ENCODE measurements at places on chromosomes 5 and 9.

GRCh38 chr9:7266911-7267595 lies 509.3 kb downstream of the KDM4C start:
- DNase-seq: peak; percentile 51

DNA sequence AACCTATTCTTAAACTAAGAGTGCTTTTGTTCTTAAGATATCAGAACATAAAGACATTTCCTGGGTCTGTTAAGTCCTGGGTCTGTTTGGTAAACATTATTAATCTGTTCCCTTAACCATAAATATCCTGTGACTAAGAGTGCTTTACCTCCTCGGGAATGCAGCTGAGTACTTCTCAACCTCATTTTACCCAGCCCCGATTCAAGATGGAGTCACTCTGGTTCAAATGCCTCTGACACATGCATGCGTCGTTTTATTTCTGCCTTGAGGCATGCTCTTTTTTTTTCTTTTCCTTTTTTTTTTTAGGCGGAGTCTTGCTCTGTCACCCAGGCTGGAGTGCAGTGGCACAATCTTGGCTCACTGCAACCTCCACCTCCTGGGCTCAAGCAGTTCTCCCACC lies 39.8 kb upstream of the FBXL17 start:
- DNase-seq: no peak

DNA sequence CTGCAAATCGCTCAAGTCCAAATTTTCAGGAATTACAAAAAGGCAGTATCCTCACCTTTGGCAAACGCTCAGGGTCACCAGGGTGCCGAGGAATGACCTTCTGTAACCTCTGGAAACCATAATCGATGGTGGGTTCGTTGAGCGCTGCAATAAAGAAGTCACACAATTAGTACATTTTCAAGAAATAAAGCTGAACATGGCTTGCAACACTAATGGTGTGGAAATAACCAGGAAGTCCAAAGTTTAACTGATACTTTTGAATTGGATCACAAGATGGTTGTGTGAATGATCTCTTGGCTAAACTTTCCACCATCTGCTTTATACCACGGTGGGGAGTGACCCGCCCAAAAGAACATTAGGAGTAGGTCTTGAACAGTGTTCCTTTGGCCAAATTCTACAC lies 368.7 kb downstream of the EBF1 start:
- no peak for DNase-seq

DNA sequence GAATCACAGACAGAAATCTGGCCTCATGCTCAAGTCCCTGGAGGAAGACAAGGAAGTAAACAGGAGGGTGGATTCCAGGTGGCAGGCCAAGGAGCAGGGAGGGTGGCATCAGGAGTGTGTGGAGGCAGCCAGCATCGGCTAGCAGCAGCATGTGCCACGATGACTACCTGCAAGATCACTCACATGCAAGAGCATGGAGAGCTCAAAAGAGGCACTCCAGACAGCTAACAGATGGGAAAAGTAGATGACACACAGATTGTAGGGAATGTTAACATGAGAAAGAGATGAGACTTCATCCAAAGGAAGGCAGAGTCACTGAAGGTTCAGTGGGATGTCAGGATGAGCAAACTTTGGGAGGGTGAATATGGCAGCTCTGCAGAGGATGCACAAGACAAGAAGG lies 104.3 kb downstream of the SEMA5A start:
- DNase-seq: no peak

DNA sequence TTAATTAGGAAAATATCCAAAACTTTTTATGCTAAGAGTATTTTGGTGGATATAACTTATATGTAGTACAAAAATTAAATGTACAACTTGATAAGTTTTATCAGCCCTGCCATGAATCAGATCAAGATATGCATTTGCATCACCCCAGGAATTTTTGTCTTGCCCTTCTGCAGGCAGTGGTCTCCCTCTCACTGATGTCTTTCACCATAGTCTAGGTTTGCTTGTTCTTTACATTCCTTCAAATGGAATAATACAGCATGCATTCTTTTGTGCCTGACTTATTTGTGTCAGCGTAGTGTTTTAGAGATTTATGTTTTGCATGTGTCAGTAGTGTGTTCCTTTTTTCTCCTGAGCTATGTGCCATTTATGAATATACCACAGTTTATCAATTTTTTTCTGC lies 36.4 kb downstream of the RNF180 start:
- no peak for DNase-seq

DNA sequence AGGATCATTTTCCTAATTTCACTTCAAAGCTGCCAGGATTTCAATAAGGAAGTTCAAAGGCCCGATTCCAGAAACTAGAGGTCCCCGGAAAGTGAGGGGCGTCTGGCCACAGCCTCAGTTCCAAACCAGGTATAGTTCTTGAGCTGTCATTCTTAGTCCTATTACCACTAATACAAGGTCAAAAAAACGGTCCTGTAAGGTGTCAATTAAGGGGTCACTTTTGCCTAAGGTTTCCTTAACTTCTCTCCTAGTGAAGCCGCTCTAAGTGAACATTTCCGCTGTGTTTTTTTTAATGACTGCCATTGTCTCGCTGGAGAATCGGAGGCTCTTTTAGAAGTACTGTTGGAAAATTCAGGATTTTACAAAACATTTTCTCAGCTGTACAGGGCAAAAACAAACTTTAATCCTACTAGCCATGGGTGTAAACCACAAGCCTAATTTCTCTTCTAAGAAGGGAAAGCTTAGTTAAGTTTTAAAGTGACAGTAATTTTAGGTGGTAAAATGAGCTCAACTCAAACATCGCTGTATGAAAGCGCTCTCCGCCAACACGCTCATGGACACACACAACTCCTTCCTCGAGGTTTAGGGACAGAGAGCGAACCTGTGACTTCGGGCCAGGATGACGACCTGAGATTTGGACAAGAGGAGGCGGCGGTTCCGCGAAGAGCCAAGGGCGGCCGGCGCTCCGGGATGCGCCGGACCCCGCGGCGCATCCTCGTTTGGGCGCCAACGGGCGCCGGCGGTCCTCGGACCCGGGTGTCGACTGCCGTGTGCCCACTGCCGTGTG lies 76.7 kb upstream of the IFNE start:
- no peak for DNase-seq

DNA sequence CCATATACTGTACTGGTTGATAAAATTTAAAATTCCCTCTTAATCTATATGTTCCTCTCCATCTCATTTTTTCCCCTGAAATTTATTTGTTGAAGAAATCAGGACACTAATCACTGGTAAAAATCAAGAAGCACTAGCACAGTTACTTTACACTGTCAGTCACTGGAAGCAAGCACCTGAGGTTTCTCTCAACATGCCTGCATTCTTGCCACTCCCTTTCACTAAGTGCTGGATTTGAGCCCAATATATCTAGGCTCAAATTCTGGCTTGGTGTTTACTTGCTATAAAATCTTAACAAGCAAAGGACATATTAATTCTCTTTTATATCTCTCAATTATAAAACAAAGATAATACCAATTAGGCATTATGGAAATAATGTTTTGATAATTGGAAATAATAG lies 58.6 kb downstream of the DIAPH1 start:
- peak; percentile 86 for DNase-seq

- DNase-seq: no peak
These were observed 48.3 kb upstream of the IRX4 start for GRCh38 chr5:1930880-1931603.

GRCh38 chr5:175501759-175502158 lies 23.4 kb downstream of the SFXN1 start:
- no peak for DNase-seq

DNA sequence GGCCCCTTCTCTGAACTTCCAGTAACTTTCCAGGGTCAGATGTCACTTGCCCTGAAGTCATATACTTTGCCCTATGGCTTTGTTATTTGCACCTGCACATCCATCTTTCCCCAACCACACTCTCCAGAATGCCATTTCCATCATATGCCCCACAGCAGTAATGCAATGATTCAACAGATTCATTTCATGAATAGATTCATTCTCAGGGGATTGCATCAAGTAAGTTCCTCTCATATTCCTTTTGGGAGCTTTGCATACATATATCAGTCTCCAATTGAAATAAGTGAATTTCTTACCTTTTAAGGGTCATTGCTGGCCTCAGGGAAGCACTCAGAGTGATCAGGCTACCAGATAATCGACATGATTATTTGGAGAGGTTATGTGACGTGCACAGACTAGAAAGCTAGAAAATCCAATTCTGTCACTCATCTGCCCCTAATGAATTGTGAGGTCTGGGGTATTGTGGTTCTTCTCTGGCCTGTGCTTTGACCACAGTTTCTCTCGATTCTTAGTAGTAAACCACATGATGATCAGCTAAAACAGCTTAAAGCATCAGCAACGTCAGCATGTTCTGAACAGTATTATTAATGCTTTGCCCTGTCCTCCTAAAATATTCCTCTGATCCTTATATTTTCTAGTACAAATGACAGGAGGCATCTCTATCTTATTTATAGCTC lies 179.9 kb downstream of the ATPSCKMT start:
- DNase-seq: peak; percentile 24

DNA sequence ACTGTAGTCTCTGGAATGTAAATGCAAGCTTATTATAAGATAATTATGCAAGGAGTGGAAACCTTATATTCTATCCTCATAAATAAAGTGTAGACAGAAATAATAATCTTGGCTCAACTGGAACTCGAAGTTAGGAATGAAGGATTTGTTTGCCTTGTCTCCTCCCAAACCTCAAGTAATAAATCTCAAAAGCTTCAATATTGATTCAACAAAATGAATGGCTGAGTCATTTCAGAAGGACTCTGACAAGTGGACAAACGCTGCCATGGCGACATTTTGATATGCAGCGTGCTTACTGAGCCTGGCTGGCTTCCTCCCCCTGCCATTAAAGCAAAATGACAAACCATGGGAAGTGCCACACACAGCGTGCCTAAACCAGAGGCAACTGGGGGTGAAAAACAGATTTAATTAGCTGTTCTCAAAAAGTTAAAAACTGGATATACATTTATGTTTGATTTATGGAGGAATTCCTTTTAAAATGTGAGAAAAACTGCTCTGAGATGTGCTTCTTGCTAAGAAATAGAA lies 10.5 kb upstream of the ADGRV1 start:
- no peak for DNase-seq

DNA sequence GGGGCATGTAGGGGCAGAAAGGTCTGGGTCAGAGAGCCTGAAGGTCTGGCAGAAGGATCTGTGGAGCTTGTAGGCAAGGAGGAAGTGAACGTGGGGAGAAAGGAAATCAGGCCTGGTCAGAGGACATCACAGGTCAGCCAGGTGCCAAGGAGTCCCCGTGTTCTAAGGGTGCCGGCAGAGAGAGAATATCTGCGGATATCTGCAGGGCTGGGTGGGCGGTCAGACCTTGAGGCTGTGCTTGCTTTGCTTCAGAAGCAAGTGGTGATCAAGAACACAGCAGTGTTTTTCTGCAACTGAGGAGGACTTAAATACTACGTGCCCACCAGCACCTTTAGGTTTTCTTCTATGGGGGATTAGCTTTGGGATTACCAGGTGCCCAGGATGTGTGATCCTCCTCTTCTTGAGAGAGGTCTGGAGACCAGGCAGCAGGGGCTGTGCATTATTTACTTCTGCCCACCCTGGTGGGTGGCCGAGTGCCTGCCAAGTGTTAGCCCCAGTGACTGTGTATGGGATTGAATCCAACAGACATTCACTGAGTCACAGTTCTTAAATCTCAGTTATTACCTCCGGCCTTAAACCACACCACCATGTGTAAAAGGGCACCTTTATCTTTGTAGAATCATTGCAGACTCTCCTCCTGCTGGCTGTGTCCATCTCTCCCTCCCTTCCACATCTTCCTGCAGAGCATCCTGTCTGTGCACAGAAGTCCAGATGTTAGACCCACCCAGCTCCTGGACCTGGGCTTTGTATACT lies 12.5 kb upstream of the SHB start:
- DNase-seq: no peak

DNA sequence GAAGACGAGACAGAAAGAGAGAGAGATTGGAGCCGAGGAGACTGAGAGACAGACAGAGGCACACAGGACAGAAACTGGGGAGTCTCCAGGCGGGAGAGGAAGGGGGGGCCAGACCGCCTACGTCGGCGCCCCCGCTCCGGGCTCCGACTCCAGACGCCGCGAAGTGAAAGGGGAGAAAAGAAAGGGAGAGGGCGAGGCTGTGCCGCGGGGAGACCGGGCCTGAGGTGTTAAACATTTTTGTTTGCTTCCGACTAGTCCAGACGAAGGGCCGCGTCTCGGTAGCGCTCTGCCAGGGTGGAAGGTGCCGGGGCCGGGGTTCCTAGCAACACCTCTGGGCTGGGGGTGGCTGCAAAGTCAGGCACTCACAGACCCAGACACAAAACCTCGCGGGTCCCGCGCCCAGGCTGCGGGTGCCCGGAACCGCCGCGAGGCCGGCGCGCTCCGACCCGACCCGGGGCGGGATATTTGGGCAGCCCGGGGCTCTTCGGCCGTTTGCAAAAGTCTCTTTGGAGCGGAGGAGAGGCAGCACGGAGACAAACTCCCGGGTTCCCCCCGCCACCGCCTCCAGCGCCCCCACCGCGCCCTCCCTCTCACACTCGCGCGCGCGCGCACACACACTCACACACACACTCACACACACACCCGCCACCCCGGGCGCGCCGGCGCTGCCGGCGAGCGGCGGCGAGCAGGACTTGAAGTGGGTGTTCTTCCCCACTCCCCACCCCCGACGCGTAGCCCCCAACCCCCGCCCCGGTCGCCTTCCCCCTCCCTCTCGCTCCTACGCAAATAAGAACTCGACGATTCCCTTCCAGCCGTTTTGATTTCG lies 626 bp upstream of the FST start:
- DNase-seq: peak; percentile 69

GRCh38 chr5:147557876-147558745 lies 48.2 kb upstream of the DPYSL3 start:
- DNase-seq: no peak

- DNase-seq: no peak
These were observed 217.4 kb upstream of the FBXL7 start for GRCh38 chr5:15282611-15283010.

DNA sequence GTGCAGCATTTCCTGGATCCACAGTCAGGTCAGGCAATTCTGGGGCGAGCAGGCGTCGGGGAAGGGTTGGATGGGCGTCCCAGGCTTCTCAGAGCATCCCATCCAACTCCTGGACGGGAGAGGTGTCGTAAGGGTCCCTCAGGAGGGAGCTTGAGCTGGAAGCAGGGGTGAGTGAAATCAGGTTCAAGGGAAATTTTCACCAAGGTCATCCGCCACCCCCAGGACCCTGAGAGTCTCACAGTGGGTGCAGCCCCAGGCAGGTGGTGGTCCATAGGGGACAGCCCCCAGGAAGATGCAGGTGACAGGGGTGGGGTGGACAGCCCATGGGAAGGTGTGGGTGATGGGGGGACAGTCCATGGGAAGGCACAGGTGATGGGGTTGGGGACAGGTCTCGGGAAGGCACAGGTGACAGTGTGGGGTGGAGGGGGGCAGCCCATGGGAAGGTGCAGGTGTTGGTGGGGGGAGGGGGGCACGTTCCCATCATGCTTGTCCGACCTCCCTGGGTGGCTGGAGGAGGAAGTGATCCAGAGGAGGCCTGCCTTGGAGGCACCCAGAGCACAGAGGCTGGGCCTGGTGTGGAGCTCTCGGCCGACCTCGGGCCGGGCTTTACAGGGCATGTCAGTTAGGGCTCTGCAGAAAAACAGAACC lies 48.9 kb downstream of the AHRR start:
- no peak for DNase-seq
